ENCODE measurements at places on chromosomes 2 and 18. TPM values are rescaled to one million over a fixed set of nuclear protein-coding genes. Genes with fewer than 3 reads are reported as not detected.

- no peaks in the 10 kb centered on the region for H3K27me3 ChIP-seq
- H3K4me3 ChIP-seq = peak overlapping the region; percentile 52
- H3K4me1 ChIP-seq = peaks cover 16% of the 10 kb centered on the region
- no peaks in the 10 kb centered on the region for H3K36me3 ChIP-seq
- H3K27ac ChIP-seq = peak overlapping the region; percentile 52
- peak; percentile 39 for DNase-seq
These were observed 572 bp downstream of the INPP4A start for GRCh38 chr2:98445177-98445682.

DNA sequence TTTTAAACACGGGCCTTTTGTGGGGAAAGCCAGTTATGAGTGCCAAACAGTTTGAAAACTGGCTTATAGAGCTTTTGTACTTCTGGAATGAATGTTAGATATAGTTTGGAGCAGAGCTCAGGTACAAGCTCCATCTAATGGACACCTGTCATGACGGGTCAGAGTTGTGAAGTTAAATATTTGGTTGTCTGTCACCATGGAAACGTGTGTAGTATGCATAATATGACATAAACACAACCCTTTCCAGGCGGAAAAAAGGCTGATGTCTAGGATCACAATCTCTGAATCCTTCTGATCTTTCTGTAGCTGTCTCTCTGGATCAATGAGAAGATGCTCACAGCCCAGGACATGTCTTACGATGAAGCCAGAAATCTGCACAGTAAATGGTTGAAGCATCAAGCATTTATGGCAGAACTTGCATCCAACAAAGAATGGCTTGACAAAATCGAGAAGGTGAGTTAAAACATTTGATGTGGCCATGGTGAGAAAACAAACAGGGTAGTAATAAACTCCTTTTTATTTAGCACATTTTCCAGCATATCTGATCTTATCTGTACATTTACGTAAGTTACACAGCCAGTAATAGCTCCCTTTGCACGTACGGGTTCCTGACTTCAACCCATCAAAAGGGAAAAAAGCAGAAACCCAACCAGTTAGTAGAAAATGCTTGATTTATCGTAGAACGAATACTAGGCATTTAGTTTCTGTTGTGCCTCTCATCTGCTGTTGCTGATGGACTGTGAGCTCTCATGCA is 80.6 kb upstream of the EML6 start:
- no peak overlapping the region for H3K27ac ChIP-seq
- peaks cover 3% of the 10 kb centered on the region for H3K4me1 ChIP-seq
- H3K4me3 ChIP-seq = no peak overlapping the region
- no peak for DNase-seq
- no peaks in the 10 kb centered on the region for H3K27me3 ChIP-seq
- peaks cover 50% of the 10 kb centered on the region for H3K36me3 ChIP-seq

GRCh38 chr2:162037028-162037795 is 36.8 kb downstream of the DPP4 start:
- H3K4me3 ChIP-seq = no peak overlapping the region
- peak; percentile 30 for DNase-seq
- H3K36me3 ChIP-seq = no peaks in the 10 kb centered on the region
- H3K27me3 ChIP-seq = no peaks in the 10 kb centered on the region

DNA sequence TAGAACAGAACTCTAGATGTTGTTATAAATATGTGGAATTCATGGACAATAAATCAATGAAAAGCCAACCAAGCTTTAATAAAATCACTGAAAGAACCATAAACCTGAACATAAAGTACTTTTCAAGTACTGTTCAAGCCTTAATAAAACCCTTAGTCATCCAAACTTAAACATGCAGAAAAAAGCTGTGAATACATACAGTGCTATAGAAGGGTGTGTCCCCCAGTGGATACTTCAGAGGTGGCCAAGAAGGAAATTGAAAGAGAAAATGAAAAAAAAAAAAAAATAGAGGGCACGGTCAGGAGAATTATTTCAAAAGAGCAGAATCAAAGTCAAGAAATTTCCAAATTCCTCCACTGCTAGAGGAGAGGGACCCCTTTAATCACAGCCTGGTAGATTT is 141.1 kb downstream of the SP100 start:
- H3K4me1 ChIP-seq = no peaks in the 10 kb centered on the region
- DNase-seq = no peak
- H3K4me3 ChIP-seq = no peak overlapping the region
- no peak overlapping the region for H3K27ac ChIP-seq
- H3K36me3 ChIP-seq = no peaks in the 10 kb centered on the region
- H3K27me3 ChIP-seq = no peaks in the 10 kb centered on the region

Gene ASB18
- total RNA-seq = not detected

All from endothelial cell of umbilical vein (primary cell).